ENCODE measurements at places on chromosomes 1 and 21.

- no peak for DNase-seq
Measured at GRCh38 chr1:161511756-161512060, 6.5 kb downstream of the FCGR2A start.

DNA sequence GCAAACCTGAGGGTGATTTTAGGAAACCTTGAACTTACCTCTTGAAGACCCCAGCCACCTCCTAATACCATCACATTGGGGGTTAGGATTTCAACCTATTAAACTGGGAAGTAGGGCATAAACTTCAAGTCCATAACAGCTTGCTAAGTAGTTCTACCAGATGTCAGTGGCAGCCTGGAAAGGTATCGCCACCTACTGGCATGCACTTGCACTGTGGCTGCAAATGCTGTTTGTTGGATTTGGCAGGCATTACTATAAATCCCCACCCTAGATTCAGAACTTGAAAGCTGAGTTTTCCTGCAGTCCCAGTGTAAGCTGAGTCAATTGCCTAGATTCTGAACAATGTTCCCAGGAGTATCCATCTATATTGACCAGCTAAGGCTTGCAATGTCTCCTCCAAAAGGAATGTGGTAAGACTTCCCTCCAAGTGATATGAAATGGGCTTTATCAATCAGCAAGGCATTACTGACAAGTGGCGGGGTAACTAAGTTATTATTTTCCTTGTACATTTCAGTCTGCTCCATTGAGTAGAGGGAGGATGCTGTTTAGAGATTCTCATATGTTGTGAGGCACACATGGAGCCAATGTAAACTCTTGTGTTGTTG is 474.5 kb downstream of the PTPRC start:
- no peak for DNase-seq

DNA sequence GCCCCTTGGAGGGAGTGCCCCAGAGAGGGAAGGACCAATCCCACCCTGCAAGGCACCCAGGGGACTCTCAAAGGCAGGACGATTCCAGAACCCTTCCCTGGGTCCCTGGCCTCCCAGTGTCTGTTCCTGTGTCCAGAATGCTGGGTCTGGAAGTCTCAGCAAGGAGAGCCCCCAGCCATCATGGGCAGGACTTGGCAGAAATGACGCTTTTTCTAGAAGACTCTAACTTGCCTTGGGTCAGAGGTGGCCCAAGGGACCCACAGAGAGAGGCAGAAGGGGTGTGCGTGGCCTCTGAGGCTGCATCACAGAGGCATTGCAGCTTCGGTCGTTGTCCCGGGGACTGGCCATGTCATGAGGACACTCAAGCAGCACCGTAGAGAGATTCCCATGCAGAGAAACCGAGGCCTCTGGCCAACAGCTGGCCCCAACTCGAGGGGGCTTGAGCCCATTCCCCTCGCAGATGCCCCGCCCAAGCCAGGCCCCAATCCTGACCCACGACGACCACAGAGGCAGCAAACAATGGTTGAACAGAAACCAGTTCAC is 57.8 kb downstream of the WNT9A start:
- no peak for DNase-seq

GRCh38 chr1:106944721-106945120 is 111.8 kb upstream of the PRMT6 start:
- DNase-seq, result no peak

- DNase-seq, result no peak
Measured at GRCh38 chr1:11341901-11342552, 69.0 kb downstream of the UBIAD1 start.

DNA sequence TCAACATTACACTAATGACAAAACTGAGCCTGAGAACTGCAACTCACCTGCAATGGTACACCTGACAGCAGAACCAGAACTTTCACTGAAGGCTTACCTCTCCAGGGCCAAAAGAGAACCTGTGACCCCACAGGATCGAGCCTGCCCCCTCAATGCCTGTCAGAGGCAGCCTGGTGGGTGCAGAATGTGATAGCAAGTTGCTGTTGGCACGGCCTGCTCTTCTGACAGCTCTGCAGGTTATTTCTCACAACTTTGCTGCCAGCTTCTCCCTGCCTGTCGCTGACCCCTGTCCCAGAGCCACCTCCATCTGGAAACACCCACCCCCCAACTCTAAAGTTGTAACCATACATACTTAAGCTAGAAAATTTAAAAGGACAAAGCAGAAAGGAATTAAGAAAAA is 35.2 kb downstream of the HIVEP3 start:
- no peak for DNase-seq

GRCh38 chr1:160704250-160704649 is 7.4 kb downstream of the CD48 start:
- no peak for DNase-seq

DNA sequence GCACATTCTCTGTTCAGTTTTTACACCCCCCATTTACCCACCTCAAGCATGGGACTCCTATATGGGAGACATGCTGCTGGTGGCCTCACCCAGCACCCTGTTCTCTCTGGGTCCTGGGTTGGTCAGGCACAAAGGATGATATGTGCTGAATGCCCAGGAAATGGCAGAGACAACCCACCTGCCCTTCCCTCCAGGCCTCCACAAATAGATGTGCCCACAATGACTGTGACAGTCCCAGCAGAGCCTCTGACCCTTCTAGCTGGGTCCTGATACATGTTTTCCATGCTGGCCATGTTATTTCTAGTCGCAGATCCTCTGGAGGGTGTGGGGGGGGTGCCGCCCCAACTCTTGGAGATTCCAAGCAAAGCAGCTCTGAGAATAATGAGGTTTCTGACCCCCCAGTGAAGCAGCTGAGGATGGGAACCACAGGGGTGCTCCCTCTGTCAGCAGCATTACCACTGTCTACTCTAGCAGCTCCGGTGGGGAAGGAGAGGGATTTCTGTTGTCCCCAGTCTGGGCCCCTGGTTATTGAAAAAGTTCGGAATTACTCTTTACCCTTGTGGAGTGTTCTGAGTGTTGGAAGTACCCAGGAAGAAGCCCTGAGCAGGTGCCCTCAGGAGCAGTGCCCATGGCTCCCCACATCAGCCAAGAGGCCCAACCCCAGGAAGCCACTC is 1.2 kb upstream of the CCDC28B start:
- DNase-seq, result no peak

GRCh38 chr1:228304766-228305395 is 97.0 kb downstream of the OBSCN start:
- no peak for DNase-seq

GRCh38 chr1:193774536-193775323 is 588.3 kb upstream of the B3GALT2 start:
- no peak for DNase-seq

All from NCI-H187 treated with DMSO at 0.1 percent for 48 hours (cell line).